ENCODE measurements at places on chromosomes 11 and 22. TPM values are rescaled to one million over a fixed set of nuclear protein-coding genes. Genes with fewer than 3 reads are reported as not detected.

Gene C22orf15
- total RNA-seq, result 0.30 TPM

Gene FGF4
- total RNA-seq, result not detected

Gene CELSR1
- 0.22 TPM for total RNA-seq

Gene ASCL2
- 1.2 TPM for total RNA-seq

Gene OR6A2
- not detected for total RNA-seq

Gene UCP3
- total RNA-seq, result 1.3 TPM

Gene CASP1
- total RNA-seq, result 19.0 TPM

Gene UBQLNL
- not detected for total RNA-seq

Gene OR51B5
- not detected for total RNA-seq

Gene FGF3
- not detected for total RNA-seq

Measured in activated T-cell treated with anti-CD3 and anti-CD28 coated beads, Interleukin-2, amount 50 U/mL, for 4 hours (primary cell).